ENCODE measurements at places on chromosomes 12 and 14.

- DNase-seq: peak; percentile 87
These were observed 259.5 kb upstream of the E2F7 start for GRCh38 chr12:77324763-77325468.

DNA sequence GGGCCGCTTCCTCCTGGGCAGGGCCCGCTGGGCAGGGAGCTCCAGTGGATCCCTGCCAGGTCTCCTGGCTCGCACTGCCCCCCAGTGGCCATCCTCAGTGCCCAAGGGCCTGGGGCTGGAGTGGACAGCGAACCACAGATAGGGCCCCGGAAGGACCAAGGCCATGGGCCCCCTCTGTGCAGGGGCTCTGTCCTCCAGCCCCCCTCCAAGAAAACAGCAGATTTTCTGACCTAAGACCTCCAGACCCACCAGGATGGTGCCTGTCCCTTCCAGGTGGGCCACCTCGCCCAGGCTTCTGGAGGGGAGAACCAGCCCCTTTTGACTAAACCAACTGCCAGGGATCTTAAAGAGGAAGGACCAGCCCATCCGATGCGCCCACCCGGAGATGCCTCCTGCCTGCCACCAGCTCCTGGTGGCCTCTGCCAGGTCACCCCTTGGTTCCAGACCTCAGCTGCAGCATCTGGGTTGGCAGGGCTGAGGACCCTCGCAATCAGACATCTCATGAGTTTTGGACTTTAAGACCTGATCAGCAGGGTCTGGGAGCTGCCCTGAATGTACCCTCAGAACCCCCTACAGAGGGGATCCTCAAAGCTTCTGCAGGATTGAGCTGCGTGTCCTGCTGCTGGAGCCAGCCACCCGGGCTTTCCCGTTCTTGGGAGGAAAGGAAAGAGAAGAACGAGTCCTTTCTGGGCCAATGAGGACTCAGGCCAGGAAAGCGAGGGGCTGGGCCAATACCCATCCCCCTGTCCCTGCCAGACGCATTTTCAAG lies 325.8 kb upstream of the DIO3 start:
- peak; percentile 63 for DNase-seq

DNA sequence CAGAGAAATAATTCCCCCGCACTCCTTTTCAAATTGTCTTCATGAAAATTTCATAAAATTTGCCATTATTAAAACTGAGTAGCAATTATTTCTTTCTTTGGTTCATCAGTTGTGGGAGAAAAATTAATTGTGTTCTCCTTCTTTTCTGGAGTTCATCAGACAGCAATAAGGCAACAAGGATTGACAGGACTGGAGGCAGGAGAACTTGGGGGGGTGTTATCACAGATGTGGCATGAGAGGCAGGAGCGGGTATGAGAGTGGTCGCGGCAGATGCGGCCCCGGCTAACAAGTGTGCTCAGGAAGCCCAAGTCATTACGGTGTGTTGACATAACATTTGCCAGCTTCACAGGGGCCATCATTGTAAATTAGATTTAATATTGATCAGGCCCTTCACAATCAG lies 306.6 kb upstream of the TMPO start:
- DNase-seq: no peak

- no peak for DNase-seq
These were observed 61.9 kb downstream of the ESR2 start for GRCh38 chr14:64232095-64232838.

DNA sequence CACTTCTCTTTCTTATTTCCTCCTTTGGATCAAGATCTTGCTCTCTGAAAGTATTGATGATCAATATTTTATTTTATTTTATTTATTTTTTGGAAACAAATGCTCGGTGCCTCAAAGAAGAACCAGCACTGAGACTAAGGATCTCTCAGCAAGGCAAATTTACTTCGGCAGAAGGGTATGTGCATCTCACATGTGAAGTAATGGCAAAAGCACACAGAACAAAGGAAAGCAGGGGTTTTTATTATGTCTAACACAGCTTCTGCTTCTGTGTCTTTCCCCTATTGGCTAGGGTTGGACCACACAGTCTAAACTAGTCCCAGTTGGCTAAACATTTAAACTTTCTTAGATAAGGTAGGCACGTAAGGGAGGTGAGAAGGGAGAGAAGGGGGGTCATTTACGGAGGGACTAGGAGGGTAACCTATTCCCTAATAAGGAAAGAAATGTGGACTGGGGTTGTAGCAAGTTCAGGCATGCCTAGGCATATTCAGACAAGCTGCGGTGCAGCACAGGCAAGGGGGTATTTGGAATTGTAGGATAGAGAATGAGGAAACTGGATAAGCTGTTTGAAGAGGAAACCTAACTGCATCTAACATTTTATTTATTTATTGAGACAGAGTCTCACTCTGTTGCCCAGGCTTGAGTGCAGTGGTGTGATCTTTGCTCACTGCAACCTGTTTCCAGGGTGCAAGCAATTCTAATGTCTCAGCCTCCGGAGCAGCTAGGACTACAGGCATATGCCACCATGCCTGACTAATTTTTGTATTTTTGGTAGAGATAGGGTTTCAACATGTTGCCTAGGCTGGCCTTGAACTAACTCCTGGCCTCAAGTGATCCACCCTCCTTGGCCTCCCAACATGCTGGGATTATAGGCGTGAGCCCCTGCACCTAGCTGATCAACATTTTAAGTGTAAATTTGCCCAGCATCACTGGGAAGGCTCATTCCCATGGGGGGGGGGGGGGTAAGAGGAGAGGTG lies 90.0 kb upstream of the EIF5 start:
- no peak for DNase-seq

GRCh38 chr14:93049315-93049714 lies 66.4 kb downstream of the ITPK1 start:
- no peak for DNase-seq

DNA sequence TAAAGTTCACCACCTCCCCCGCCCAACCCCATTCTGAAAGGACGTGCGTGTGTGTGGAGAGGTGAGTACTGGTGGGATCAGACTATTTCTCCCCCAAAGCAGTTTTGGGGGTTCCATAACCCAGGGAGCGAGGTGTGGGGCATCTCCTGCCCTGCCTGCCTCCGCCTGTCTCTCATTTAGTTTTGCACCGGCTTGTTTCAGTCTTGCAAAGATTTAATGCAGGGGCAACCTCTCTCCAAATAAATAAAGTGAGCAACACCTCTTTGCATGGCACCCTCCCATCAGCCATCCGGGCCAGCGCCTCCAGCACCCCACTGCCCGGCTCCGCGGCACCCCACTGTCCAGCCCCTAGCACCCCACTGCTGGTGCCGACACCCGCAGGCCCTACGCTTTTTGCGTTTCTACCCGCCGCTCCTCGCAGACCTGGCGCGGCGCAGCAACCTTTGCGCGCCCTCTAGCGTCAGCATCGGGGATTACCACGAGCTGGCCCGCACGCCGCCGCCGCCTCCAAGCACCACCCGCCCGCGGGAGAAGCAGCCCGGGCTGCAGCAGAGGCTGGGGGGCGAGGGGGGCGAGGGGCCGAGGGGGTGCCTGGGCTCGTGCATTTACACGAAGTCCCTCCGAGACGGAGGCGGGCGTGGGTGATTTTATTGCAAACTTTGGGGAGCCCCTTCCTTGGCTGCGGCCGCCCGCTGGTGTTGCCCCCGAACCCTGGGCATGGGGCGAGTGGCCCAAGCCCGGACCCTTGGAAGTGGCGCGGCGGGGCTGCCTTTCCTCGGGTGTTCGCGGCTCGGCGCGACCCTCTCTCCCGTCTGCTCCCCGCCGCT lies 55.8 kb upstream of the VRK1 start:
- DNase-seq: peak; percentile 73

- no peak for DNase-seq
These were observed 39.8 kb upstream of the CMKLR1 start for GRCh38 chr12:108378926-108379325.

GRCh38 chr14:43729143-43729542 lies 777.9 kb downstream of the FSCB start:
- no peak for DNase-seq

GRCh38 chr14:72652179-72652578 lies 241.7 kb downstream of the DPF3 start:
- no peak for DNase-seq

- no peak for DNase-seq
These were observed 48.8 kb upstream of the SEL1L start for GRCh38 chr14:81582420-81582819.

GRCh38 chr12:77830583-77831351 lies at the start of gene NAV3:
Gene NAV3, plus strand, starts transcription at chr12:77830894. Its CDS starts 568 bp downstream, at chr12:77831462.
- no peak for DNase-seq

DNA sequence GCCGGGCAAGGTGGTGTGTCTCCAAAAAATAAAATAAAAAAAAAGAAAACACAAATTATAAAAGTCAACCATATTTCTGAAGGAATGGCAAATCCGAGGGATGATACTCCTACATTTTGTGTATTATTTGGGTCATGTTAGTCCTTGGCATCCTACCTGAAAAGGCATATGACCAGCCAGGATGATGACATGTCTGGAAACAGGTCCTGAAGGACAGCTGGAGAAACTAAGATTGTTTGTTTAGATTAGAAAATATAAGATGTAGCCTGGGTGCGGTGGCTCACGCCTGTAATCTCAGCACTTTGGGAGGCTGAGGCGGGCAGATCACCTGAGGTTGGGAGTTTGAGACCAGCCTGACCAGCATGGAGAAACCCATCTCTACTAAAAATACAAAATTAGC lies 47.6 kb upstream of the FOXJ2 start:
- DNase-seq: no peak

GRCh38 chr12:18422871-18423270 lies 161.6 kb downstream of the PIK3C2G start:
- DNase-seq: no peak

- no peak for DNase-seq
These were observed 228.9 kb upstream of the G2E3 start for GRCh38 chr14:30330033-30330432.

- peak; percentile 13 for DNase-seq
These were observed 97.5 kb downstream of the ZFP36L1 start for GRCh38 chr14:68695326-68695768.

GRCh38 chr14:75249958-75250336 lies 28.7 kb upstream of the FOS start:
- no peak for DNase-seq

DNA sequence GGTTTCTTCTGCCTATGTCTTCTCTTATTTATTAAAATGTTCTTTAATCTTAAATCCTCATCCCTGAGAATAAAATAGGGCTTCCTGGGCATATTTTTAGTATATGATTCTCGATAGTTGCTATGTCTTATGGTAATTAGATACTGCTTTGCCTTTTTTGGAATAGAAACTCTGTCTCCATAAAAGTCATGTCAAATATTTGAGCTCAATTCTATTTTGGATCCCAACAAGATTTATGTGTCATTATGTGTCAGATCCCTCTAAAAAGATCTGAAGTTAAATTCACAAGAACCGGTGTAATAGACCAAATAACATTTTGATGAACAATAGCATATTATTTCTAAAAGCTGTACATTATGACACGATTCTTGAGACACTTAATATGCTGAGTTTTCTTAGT lies 312.5 kb upstream of the PDE3A start:
- no peak for DNase-seq

DNA sequence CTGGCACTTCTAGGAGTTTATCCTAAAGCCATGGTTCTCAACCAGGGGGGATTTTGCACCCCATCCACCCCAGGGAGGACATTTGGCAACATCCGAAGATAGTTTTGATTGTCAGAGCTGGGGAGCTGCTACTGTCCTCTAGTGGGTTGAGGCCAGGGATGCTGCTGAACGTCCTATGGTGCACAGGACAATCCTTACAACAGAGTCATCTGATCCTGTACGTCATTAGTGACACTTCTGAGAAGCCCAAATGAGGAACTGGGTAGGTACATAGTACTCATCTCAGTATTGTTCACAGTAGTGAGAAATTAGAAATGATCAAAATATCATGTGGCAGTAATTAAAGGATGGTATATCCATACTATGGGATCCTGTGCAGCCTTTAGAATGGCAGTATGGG lies 185.1 kb downstream of the CHST11 start:
- DNase-seq: no peak

DNA sequence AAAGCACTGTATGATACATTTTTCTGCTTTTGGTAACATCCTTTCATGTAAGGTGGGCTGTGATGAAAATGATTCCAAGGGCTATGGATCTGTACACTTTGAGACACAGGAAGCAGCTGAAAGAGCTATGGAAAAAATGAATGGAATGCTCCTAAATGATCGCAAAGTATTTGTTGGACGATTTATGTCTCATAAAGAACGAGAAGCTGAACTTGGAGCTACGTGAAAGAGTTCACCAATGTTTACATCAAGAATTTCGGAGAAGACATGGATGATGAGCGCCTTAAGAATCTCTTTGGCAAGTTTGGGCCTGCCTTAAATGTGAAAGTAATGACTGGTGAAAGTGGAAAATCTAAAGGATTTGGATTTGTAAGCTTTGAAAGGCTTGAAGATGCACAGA lies 22.1 kb upstream of the SRGAP1 start:
- DNase-seq: no peak
